ENCODE measurements at places on chromosomes 2 and 18.

- DNase-seq, result no peak
Observed at GRCh38 chr2:164934401-164935117, 20.8 kb downstream of the SLC38A11 start.

- peak; percentile 70 for DNase-seq
Observed at GRCh38 chr2:110948027-110948674, 172.6 kb upstream of the BCL2L11 start.

DNA sequence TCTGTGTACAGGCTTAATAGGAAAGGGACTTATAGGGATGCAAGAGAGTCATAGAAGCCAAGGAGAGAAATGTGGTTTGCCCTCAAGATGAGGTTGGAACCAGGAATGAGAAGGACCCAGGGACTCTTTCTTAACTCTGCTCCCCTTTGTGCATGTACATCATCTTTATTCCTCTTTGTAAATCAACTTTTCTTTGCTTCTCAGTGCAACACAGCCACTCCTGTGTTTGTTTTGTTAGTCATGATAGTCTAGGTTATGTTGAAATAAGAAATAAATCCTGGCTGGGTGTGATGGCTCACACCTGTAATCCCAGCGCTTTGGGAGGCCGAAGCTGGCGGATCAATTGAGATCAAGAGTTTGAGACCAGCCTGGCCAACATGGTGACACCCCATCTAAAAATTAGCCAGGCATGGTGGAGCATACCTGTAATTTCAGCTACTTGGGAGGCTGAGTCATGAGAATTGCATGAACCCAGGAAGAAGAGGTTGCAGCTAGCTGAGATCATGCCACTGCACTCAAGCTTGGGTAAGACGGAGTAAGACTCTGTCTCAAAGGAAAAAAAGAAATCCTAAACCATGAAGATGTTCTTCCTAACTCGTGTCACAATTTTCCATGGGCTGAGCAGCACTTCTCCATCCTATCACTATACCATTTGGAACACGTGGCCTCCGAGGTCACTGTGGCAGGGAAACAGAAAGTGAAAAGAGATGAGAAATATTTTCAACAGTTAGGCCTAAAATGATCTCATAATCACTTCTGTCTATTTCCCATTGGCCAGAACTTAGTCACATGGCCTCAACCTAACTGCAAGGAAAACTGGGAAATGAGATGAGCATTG, 73.0 kb upstream of the TMEM17 start:
- no peak for DNase-seq

DNA sequence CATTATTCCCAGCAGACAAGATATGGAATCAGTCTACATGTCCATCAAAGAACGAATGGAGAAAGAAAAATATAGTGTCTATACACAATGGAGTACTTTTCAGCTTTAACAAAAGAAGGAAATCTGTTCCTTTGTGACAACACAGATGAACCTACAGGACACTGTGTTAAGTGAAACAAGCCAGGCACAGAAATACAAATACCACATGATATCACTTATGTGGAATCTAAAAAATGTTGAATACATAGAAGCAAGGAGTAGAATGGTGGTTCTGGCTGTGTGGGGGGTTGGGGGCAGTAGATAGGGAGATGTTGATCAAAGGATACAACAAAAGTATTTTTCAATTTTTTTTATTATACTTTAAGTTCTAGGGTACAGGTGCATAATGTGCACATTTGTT, 347.7 kb upstream of the MAP2 start:
- DNase-seq, result no peak

DNA sequence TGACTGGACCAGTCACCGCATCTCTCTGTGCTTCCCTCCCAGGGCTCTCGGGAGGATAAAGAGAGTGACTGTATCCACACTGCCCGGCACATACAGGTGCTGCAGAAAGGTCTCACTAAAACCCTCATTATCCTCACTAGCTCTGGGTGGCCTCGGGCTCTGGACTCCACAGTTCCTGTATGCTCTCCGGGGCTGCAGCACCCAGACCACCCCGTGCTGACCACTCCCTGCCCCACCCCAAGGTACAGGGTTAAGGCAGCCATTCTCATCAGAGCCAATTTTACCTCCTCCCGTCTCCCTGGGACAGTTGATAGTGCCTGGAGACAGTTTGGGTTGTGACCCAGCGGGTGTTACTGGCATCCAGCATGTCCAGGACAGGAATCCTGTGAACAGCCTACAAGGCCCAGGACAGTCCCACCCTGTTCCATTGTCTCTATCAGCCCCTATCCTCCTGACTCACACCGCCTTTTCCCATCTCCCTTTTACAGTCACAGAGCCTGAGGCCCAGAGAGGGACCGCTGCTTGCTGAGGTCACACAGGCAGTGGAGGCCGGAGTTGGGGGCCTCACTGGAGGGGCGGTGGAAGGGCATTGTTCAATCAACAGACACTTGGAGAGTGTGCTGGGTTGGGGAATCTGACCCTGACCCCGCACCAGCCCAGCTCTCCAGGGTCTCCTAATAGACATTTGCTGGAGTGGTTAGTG, 1.7 kb downstream of the ZAP70 start:
- no peak for DNase-seq

- no peak for DNase-seq
Observed at GRCh38 chr2:38322224-38322914, 54.7 kb downstream of the ATL2 start.

Measured in NCI-H2171 treated with DMSO at 0.1 percent for 48 hours (cell line).